SJCRH30 (cell line): ENCODE measurements at places on chromosomes 5 and 9. TPM values are rescaled to one million over a fixed set of nuclear protein-coding genes. Genes with fewer than 3 reads are reported as not detected.

- no peak overlapping the region for H3K4me3 ChIP-seq
- DNase-seq = no peak
- H3K27ac ChIP-seq = no peak overlapping the region
- no peaks in the 10 kb centered on the region for H3K4me1 ChIP-seq
- no peaks in the 10 kb centered on the region for H3K36me3 ChIP-seq
Observed at GRCh38 chr5:178280631-178281030, 48.0 kb upstream of the PHYKPL start.

- no peaks in the 10 kb centered on the region for H3K4me1 ChIP-seq
- DNase-seq = no peak
- no peaks in the 10 kb centered on the region for H3K36me3 ChIP-seq
- H3K4me3 ChIP-seq = no peak overlapping the region
Observed at GRCh38 chr5:107478068-107478641, 192.6 kb downstream of the EFNA5 start.

DNA sequence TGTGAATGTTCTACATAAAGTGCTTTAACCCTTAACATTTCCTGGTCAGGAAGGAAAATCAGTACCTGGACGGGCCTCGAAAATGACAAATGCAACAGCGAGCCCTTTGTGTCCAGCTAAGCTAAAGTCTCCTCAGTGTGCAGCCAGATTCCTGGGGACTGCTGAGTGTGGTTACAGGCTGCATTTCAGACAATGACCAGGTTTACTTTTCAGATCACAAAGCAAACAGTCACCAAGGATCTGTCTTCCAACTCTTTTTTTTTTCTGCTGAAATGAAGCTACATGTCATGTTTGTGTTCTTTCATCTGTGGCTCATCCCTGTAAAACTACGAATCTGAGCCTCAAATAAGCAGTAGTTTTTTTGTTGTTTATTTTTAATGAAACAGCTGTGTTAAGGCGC is 20.8 kb downstream of the SLC46A2 start:
- H3K4me1 ChIP-seq = peaks cover 14% of the 10 kb centered on the region
- no peak overlapping the region for H3K4me3 ChIP-seq

GRCh38 chr5:134371834-134372340 is 518 bp downstream of the UBE2B start:
- peak overlapping the region; percentile 96 for H3K27ac ChIP-seq
- peaks cover 7% of the 10 kb centered on the region; the same call in 1 of the 2 replicates for H3K4me1 ChIP-seq
- no peaks in the 10 kb centered on the region for H3K27me3 ChIP-seq
- DNase-seq = peak; percentile 77
- peaks cover 14% of the 10 kb centered on the region for H3K36me3 ChIP-seq

DNA sequence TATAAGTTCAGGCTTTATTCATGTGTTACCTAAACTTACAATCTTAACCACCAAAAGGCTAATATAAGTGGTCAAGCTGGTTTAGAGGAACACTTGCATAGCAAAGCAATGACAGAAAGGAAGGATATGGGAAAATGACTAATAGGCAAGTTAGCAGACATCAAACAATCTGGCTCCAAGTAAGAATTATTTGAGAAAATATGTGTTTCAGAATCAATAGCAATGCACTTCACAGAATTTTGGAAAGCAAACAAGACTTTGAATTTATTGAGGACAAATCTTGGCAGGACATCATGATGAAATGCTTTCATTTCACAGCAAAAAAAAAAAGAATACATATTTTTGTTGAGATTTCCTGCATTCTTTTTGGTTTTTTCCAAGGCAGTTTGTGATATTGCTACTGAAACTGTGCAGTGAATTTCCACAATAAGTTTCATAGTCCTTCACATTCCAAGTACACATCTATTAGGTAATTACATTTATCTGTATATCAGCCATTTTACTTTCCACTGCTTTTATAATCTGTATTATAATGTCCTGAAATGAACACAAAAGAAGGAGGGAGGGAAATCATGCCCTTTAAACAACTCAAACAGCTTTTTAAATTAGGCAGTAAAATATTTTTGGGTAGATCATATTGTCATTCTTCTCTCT is 417.9 kb downstream of the NR2F1-AS1 start:
- H3K36me3 ChIP-seq = no peaks in the 10 kb centered on the region
- peak overlapping the region; percentile 45 for H3K27ac ChIP-seq
- no peaks in the 10 kb centered on the region for H3K27me3 ChIP-seq
- DNase-seq = no peak
- H3K4me3 ChIP-seq = no peak overlapping the region

GRCh38 chr5:86968301-86968753 is 299.4 kb upstream of the RASA1 start:
- DNase-seq = peak; percentile 50
- no peaks in the 10 kb centered on the region for H3K4me1 ChIP-seq
- H3K4me3 ChIP-seq = peak overlapping the region; percentile 29
- H3K27me3 ChIP-seq = no peaks in the 10 kb centered on the region
- no peaks in the 10 kb centered on the region for H3K36me3 ChIP-seq

DNA sequence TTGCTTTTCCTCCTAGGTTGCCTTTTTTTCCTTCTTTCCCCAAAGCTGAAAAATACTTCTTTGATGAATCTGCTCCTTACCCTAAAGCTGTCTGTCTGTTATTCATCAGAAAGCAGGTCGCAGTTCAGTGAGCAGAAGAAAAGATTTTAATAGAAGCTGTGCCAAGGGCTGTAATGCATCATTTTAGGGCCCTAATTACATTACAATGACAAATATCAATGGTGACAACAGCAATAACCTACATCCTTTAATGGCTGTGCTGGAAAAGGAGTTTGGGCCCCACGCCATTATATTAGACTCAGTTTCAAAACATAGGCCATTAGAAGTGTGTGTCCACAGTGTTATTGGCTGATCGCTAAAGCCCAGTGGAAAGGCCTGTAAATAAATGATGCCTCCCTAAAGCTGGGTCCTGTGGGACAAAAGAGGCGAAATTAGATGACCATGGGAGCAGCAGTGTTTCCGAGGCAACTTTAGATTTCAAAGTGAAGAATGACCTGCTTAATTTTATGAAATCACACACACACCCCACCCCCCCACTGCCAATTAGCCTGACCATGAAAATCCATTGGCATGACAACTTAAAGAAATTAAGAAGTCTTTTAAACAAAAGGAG is 38.4 kb downstream of the TLE4 start:
- peaks cover 10% of the 10 kb centered on the region; the same call in 1 of the 2 replicates for H3K36me3 ChIP-seq
- H3K27ac ChIP-seq = peak overlapping the region; percentile 91
- peak; percentile 70 for DNase-seq
- peaks cover 45% of the 10 kb centered on the region for H3K4me1 ChIP-seq

DNA sequence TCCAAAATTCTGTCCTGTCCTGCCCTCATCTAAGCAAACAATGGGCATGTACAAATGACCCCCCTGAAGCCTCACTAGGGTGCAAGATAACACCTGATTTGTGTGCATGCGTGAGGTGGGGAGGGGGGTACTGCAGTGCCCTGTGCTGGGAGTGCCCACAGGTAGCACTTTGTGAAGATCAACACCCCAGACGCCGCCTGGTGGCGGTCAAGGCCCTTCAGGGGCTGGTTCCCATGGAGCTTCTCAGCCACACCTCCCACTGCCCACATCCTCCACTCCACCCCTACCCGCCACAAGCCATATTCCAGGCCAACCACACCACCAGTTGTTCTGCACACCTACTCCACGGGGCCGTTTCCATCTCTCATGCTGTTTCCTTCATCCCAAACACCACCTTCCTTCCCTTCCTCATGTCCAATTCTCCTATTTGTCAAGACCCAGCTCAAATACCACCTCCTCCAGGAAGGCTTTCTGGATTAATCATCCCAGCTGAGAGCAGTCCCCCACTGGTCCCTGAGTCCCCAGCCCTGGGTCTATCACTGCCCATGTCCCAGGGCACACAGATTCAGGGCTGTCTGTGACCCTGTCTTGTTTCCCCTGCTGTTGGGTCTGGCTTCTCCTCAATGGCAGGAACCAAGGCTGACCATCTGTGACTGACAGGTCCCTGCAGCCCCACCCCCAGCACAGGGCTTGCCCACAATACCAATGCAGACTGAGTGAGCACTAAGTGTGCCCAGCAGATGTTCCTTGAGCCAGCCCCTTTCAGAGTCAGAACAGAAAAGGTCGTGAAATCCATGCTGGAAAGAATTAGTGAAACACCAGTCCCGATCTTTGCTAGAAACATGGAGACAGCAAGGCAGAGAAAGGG is 178.4 kb downstream of the PAX5 start:
- no peak for DNase-seq
- no peaks in the 10 kb centered on the region for H3K36me3 ChIP-seq
- no peaks in the 10 kb centered on the region for H3K4me1 ChIP-seq
- H3K27ac ChIP-seq = no peak overlapping the region

GRCh38 chr5:41416336-41416735 is 94.1 kb downstream of the PLCXD3 start:
- H3K4me1 ChIP-seq = no peaks in the 10 kb centered on the region
- H3K27ac ChIP-seq = no peak overlapping the region
- no peaks in the 10 kb centered on the region for H3K36me3 ChIP-seq
- DNase-seq = no peak
- no peaks in the 10 kb centered on the region for H3K27me3 ChIP-seq

DNA sequence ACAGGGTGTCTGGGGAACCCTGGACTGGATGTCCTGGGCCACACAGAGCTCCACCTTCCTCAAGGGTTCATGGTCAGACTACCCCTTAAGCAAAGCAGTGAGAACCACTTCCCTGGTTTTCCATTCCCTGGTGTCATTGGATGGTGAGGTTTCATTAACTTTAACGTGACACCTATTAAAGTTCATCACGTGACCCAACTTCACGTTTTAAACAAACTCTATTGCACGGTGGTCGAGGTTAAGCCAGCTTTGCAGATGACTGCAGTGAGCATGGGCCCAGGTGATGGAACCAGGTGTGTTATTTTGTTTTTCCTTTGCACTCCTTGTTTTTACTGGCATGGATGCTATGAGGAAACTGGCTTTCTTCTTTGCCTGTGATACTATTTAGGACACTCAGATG is 385.7 kb upstream of the IRX1 start:
- no peaks in the 10 kb centered on the region for H3K27me3 ChIP-seq
- no peak for DNase-seq
- H3K36me3 ChIP-seq = no peaks in the 10 kb centered on the region

GRCh38 chr5:111813537-111813936 is 56.5 kb upstream of the NREP start:
- H3K27ac ChIP-seq = no peak overlapping the region
- DNase-seq = no peak
- H3K27me3 ChIP-seq = no peaks in the 10 kb centered on the region; the same call in 1 of the 2 replicates
- no peaks in the 10 kb centered on the region for H3K36me3 ChIP-seq
- no peak overlapping the region for H3K4me3 ChIP-seq

GRCh38 chr5:65813174-65813573 is 91.2 kb downstream of the NLN start:
- no peak overlapping the region for H3K4me3 ChIP-seq
- H3K4me1 ChIP-seq = no peaks in the 10 kb centered on the region
- no peaks in the 10 kb centered on the region for H3K27me3 ChIP-seq
- peaks cover 35% of the 10 kb centered on the region for H3K36me3 ChIP-seq

DNA sequence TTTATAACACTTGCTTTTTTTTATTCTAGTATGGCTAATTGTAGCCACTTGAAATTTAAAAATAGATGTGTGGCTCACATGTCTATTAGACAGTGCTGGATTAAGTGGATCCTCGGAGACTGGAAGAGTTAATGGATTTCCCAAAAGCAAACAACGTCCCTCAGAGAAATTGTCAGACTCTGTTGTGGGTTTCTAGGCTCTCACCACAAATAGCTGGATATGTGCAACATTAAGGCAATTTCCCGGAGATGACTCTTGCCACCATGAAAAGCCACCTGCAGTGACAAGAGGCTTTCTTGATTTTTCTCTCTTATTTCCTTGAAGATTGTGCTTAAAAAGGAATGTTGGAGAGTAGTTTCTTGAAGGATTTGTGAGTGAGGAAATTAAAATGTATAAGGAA is 43.2 kb downstream of the TMEM167A start:
- no peaks in the 10 kb centered on the region for H3K36me3 ChIP-seq
- no peak overlapping the region for H3K27ac ChIP-seq
- no peak overlapping the region for H3K4me3 ChIP-seq
- DNase-seq = peak; percentile 51

DNA sequence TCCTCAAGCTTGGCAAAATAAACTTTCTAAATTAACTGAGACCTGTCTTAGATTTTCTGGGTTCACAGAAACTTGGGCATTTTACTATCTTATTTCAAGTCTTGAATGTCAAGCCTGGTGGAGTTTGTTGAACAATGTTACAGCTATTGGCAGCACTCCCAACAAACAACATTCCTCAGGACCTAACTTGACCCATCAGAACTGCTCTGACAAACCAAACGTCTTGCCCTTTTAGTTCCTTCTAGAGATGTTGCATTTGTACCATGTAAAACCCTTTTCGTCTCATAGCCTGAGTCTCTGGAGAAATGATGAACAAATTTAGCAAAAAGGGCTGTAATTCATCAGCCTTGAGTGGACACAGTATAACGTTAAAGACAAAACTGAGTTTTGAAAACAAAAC is 51.1 kb downstream of the GNA14 start:
- no peaks in the 10 kb centered on the region for H3K36me3 ChIP-seq
- peaks cover 20% of the 10 kb centered on the region for H3K4me1 ChIP-seq
- no peak for DNase-seq
- no peak overlapping the region for H3K27ac ChIP-seq
- H3K4me3 ChIP-seq = no peak overlapping the region

GRCh38 chr5:76703707-76704106 is 12.2 kb upstream of the F2R start:
- peaks cover 44% of the 10 kb centered on the region for H3K4me1 ChIP-seq
- H3K36me3 ChIP-seq = no peaks in the 10 kb centered on the region
- no peak overlapping the region for H3K27ac ChIP-seq
- DNase-seq = no peak
- no peak overlapping the region for H3K4me3 ChIP-seq

The SPINK4 gene
- total RNA-seq = not detected in 2 replicates

The SNCAIP gene
- 0.13 and 0.49 TPM in 2 replicates for total RNA-seq

The PCA3 gene
- 0.35 and 0.59 TPM in 2 replicates for total RNA-seq

The PCSK1 gene
- not detected in 2 replicates for total RNA-seq
